ENCODE measurements at places on chromosomes 2 and 18.

DNA sequence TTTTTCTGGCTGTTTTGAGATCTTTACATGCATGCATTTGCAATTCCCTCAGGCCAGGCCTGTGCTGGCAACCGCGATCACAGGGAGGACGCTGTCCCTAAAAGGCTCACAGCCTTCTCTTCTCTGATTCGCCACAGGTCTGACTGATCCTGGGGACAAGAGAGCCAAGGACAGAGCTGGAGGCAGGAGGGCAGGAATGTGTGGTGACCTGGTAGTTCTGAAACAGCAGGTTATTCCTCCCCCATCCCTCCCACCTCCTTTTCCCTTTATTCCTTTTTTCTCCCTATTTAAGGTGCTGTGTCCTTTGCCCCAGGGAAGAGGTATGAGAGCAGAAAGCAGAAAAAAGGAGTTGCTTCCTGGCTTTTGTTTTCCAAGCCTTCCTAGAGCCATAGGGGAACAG lies 21.9 kb downstream of the TMEM177 start:
- DNase-seq: no peak

- no peak for DNase-seq
Measured at GRCh38 chr2:145653553-145653952, 1133.6 kb upstream of the ZEB2 start.

GRCh38 chr18:59274533-59274928 lies 1.3 kb upstream of the RAX start:
- no peak for DNase-seq

DNA sequence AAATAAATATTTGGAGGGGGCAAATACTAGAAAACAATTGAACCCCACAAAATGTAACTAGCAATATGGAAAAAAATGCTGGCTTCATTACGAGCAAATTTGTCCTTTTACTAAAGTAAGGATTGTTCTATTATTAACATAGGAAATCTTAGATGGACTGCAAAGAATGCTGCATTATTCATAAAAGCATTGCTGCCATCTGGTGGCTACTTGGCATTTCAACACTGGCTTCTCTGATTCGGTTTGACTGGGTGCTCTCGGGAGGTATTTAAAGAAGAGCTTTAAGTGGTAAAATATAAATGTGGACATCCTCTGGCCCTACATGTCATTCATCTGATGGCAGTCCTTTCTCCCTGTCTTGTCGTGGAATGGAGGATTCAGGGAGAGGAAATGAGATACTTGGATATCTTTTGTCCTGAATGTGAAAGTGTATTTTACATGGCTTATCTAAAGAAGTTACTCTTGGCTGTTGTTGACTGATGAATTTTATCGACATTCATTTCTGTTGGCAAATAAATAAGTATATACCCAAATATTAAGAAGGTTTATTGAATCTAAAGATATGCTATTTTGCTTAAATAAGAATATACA lies 130.2 kb downstream of the ARHGAP15 start:
- DNase-seq: peak; percentile 59

- no peak for DNase-seq
Measured at GRCh38 chr2:216735086-216735485, 39.7 kb upstream of the IGFBP5 start.

GRCh38 chr18:12460874-12461273 lies 53.1 kb downstream of the PRELID3A start:
- no peak for DNase-seq

DNA sequence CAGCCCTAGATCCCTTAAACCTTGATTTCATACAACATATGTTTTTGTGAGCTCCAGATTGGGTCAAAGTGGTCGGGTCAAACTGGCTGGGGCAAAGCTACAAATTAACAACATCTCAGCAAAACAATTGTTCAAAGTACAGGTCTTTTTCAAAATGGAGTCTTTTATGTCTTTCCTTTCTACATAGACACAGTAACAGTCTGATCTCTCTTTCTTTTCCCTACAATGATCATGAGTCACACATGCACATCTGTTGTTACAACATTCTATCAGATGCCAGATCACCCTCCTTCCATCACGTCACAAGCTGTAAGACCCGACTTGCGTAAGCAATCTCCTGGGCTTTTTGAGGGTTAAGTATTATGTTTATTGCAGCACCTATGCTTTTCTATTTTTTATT lies 55.1 kb downstream of the RHOB start:
- no peak for DNase-seq

DNA sequence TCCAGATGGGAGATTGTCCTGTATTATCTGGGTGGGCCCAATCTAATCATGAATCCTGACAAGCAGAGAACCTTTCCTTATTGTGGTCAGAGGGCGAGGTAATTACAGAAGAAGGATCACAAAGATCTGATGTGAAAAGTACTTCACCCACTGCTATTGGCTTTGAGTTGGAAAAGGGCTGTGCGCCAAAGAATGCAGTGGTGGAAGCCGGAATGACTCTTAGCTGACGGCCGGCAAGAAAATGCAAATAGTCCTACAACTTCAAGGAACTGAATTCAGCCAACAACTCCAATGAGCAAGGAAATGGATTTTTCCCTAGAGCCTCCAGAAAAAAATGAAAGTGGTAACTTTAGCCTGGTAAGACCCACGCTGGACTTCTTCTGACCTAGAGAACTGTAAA lies 67.3 kb downstream of the CTNNA2 start:
- no peak for DNase-seq

- no peak for DNase-seq
Measured at GRCh38 chr2:103159018-103159417, 397.2 kb downstream of the TMEM182 start.

DNA sequence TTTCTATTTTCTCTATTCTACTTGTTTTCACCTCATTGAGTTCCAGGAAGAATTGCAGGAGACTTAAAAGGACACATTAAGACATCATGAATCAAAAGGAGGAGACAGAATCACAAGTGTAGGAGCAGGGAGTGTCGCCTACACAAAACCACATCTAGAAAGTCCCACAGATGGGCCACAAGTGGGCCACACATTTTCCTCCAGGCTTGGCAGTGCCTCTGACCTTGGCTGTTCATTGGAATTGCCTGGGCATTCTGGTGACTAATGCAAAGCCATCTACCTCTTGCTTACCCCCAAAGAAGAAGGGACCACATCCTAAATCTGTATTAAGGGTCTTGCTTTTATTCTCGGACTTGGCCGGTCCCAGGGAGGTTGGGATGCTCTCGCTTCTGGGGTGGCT lies 103.6 kb downstream of the KLHL29 start:
- no peak for DNase-seq

DNA sequence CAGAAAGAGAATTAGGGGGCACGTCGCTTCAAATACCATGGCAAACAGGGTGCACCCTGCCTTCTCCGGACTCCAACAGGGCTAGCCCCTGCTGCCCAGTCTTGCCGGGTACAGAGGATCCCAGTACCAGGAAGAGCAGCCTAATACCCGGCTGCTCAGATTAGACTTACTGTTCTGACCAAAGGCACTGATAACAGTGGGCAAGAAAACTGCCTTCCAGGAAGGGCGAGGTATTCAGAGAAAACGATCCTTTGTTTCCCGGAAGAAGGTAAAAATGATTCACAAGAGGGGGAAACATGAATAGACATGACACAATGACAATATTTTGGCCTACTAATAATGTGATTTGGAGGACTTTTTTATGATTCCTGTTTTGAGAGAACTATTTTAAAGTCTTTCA lies 99.9 kb downstream of the SS18 start:
- no peak for DNase-seq

- no peak for DNase-seq
Measured at GRCh38 chr2:112001136-112001715, 53.8 kb upstream of the TMEM87B start.

DNA sequence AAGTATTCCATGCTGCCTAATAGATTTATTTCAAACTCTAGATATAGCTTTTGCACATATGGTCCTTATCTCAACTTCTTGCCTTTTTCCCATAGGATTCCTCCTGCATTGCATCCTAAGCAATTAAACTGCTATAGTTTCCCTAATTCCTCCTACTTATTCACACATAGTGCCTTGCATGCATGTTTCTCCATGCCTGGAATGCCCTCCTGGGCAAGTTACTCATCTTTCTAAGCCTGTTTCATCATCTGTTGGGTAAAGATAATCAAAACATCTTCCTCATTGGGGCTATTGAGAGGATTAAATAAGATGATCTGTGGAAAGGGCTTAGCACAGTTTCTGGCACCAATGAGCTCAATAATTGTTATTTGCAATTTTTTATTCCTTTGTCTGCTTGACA lies 726.5 kb downstream of the SLC4A3 start:
- no peak for DNase-seq

GRCh38 chr18:23032030-23032582 lies 99.0 kb downstream of the RBBP8 start:
- no peak for DNase-seq

GRCh38 chr18:62030091-62030985 lies 137.5 kb upstream of the RNF152 start:
- peak; percentile 63 for DNase-seq

GRCh38 chr2:237452861-237453260 lies 34.2 kb upstream of the MLPH start:
- DNase-seq: no peak

GRCh38 chr2:129857200-129857599 lies 122.3 kb upstream of the RAB6C start:
- no peak for DNase-seq

DNA sequence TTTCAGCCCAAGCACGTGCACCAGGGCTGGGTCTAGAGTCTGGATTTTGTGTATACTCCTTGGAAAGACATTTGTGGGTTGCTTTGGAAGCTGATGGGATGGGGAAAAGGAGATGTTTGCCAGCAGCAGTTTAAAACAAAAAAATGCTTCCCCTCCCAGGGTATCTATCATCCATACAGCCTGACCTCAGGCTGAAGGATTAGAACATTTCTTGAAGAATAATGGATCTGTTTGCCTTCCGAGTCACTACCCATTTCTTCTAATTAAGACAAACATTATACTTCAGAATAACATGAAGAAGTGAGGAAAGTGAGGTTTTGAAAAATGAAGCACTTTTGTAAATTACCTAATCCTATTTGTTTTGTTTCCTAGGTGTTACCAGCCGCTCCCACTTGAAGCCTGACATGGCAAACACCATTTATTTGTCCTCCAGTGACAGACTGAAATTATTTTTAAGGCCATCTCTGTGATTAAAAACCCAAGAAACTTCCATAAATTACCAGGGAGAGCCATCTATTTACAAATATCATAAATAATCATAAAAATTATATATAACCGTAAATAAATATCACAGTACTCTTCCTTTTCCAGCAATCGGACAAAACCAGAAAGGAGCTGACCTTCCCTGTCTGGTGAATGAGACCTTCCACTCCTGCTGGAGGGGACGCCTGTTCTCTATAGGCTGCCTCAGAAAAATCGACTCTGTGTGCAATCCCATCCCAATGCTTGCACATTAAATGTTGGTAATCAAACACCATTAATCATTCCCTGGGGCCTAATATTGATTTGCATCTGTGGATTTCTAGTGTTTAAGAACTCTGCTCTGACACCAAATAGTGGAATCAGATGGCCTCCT lies 106.8 kb downstream of the C1D start:
- DNase-seq: no peak

DNA sequence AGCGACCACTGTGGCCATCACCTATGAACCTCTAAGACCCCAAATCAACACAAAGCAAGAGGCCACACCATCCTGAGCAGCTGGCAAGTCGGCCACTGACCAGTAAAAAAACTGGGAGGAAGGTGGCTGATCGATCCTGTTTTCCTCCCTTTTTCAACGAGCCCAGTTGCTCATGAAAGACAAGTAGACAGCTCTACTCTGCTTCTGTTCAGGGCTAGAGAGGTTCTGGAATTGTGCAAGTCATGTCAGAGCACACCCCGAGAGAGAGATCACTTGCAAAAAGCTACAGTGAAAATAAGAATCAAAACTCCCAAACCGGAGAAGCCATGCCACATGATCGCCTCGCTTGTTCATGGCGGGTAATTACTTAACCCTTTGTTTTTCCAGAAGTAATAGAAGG lies 34.6 kb downstream of the ZNF516 start:
- DNase-seq: no peak

DNA sequence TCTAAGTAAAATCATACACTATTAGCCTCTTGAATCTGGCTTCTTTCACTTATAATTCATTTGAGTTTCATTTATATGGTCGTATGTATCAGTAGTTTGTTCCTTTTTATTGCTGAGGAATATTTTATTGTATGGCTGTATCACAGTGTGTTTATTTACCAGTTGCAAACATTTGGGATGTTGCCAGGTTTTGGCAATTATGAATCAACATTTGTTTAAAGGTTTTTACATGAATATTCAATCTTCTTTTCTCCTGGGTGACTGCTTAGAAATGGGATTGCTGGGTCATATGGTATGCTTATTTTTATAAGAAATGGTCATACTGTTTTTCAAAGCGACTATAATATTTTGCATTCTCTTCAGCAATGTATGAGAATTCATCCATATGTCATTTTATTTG lies 107.9 kb downstream of the PMAIP1 start:
- DNase-seq: no peak

GRCh38 chr2:165434865-165435496 lies 34.5 kb upstream of the CSRNP3 start:
- no peak for DNase-seq

- DNase-seq: peak; percentile 54
Measured at GRCh38 chr2:239326831-239327535, 73.8 kb downstream of the HDAC4 start.

GRCh38 chr2:112721819-112722522 lies 1.2 kb downstream of the NT5DC4 start:
- DNase-seq: no peak

GRCh38 chr2:165197346-165197745 lies 6.5 kb downstream of the SCN3A start:
- DNase-seq: no peak
